ENCODE measurements at places on chromosomes 11 and 22. TPM values are rescaled to one million over a fixed set of nuclear protein-coding genes. Genes with fewer than 3 reads are reported as not detected.

Gene KCNJ11
- polyA plus RNA-seq: 3.8 TPM

Gene GRM5
- polyA plus RNA-seq: not detected

- no peaks in the 10 kb centered on the region for H3K4me1 ChIP-seq
- DNase-seq: no peak
- H3K27ac ChIP-seq: no peak overlapping the region
- H3K36me3 ChIP-seq: no peaks in the 10 kb centered on the region
- H3K4me3 ChIP-seq: no peak overlapping the region
These were observed 10.3 kb downstream of the OR10D3 start for GRCh38 chr11:124193221-124194010.

Gene MAPK8IP1
- polyA plus RNA-seq: 5.5 TPM

Gene SIPA1
- polyA plus RNA-seq: 25.2 TPM

Gene TLCD5
- 2.3 TPM for polyA plus RNA-seq

DNA sequence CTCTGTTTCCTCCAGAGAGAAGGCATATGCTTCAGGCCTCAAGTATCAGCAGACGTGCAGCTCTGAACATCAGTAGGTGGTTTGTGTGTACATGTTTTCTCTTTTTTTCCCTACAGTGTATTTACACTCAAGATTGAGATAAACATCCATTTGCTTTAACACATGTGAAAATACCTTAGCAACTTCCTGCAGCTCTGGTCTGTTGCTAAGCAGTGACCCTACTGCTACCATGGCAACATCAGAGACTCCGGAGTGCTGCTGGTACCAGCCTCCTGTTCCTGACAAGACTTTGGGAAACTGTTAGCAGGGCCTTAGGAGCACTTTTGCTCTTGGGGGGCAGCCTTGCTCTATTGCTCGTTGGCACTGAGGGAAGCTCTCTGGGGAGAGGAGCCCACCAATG, 221.2 kb upstream of the PLET1 start:
- no peaks in the 10 kb centered on the region for H3K27me3 ChIP-seq
- no peaks in the 10 kb centered on the region for H3K4me1 ChIP-seq
- no peak for DNase-seq
- no peak overlapping the region for H3K27ac ChIP-seq
- H3K4me3 ChIP-seq: no peak overlapping the region
- no peaks in the 10 kb centered on the region for H3K36me3 ChIP-seq

- no peak overlapping the region for H3K27ac ChIP-seq
- no peaks in the 10 kb centered on the region for H3K36me3 ChIP-seq
- no peaks in the 10 kb centered on the region for H3K4me1 ChIP-seq
- no peak overlapping the region for H3K4me3 ChIP-seq
- H3K27me3 ChIP-seq: no peaks in the 10 kb centered on the region
These were observed 18.3 kb upstream of the TMPRSS4 start for GRCh38 chr11:118058311-118059245.

DNA sequence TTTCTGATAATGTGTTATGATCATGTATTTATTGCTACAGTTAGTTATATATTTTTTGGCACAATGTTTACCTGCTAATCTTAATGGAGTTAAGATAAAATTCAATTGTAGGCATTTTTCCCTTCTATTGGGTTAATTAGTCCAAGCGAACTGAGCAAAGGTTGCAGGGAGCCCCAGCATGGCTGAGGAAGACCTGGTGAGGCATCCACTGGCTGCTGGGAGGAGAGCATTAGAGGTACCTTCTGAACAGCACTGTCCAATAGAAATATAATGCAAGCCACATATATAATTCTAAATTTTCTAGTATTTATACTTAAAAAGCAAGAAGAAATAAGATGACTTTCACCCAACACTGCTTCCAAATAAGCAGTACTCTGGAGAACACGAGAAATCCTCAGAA, 689 bp upstream of the TMEM126A start:
- H3K27me3 ChIP-seq: no peaks in the 10 kb centered on the region
- no peaks in the 10 kb centered on the region for H3K36me3 ChIP-seq
- H3K4me1 ChIP-seq: no peaks in the 10 kb centered on the region

DNA sequence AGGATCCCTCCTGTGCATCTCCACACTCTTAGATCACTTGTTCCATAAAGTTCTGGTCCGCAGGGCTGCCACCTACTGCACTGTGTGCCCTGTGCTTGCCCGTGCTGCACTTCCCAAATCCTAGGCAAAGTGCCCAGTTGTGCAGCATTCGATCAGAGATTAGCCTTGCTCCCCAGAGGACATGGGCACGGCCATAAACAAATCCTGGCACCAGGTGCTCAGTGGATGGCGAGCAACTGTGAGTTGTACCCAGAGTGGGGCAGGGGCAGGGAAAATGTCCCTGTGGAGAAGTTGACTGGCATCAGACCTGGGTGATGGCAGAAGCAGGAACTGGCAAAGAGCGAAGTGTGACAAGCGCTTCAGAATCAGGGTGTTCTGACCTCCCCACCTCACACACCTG, 4.7 kb downstream of the FADS2 start:
- no peak overlapping the region for H3K4me3 ChIP-seq
- H3K27me3 ChIP-seq: no peaks in the 10 kb centered on the region
- H3K36me3 ChIP-seq: no peaks in the 10 kb centered on the region
- no peak for DNase-seq
- H3K4me1 ChIP-seq: no peaks in the 10 kb centered on the region

- no peaks in the 10 kb centered on the region for H3K4me1 ChIP-seq
- no peaks in the 10 kb centered on the region for H3K27me3 ChIP-seq
- peak overlapping the region; percentile 83 for H3K27ac ChIP-seq
- peak overlapping the region; percentile 85 for H3K4me3 ChIP-seq
- DNase-seq: no peak
- H3K36me3 ChIP-seq: no peaks in the 10 kb centered on the region
These were observed 1.1 kb downstream of the MYO18B start for GRCh38 chr22:25742918-25743708.

Gene MMP12
- polyA plus RNA-seq: 0.75 TPM

All from aorta (tissue), 5 donors.